ENCODE measurements at places on chromosomes 6 and 20.

DNA sequence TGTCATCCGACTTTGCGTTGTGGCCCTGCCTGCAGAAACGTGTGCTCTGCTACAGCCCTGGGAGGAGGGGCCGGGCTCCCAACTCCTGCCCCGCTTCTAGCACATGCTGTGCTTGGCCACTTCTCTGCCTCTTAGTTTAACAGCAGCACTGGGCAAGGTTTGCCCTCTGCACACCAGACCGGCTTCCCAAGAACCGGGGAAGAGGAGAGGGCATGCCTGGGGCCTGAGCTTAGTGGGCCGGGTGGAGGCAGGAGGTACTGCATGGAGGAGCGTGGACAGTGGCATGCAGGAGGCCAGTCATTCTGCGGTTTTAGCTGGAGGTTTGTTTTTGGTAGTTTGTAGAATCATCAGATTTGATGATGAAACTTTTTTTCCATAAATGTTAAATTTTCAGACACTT lies 45.5 kb downstream of the CEP43 start:
- no peak for DNase-seq

- DNase-seq = no peak
Measured at GRCh38 chr20:37742131-37742530, 48.3 kb downstream of the CTNNBL1 start.

DNA sequence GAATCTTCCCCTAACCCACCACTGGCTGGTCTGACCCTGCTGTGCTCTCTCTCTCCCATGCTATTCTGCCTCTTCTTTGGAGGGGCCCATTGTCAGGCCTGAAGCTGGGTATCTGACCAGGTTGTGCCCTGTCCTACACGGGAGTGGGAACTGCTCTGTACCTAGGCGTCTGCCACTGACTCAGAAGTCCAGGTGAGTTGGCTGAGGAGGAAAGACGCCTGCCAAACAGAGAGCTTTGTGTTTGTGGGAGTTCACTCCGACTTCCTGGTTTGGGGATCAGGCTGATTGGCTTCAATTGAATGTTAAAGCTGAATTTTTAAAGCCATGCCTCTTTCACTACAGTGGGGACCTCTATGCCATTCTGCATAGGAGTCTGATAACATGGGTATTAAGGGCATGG lies 136.0 kb downstream of the CCDC170 start:
- no peak for DNase-seq

DNA sequence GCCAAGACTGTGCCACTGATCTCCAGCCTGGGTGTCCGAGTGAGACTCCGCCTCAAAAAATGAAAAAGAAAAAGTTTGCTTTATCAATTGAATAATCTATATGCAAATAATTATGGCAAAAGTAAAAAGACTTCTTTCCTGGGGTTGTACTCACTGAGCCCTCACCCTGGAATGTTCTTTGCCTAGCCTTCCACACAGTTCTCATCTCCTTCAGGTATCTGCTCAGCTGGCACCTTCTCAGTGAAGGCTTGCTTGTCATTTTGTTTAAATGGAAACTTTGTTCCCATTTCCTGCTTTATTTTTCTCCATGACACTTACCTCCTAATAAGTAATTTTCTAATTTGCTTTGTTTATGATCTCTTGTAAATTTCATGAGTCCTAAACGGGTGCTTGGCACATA lies 96.7 kb downstream of the SGK1 start:
- DNase-seq = no peak

All from C1 segment of cervical spinal cord (tissue), 14 donors.